ENCODE measurements at places on chromosomes 1 and 21.

GRCh38 chr1:246151796-246152434 lies 355.2 kb downstream of the SMYD3 start:
- H3K4me3 ChIP-seq = no peak overlapping the region
- no peak overlapping the region for H3K27ac ChIP-seq
- DNase-seq = no peak
- H3K4me1 ChIP-seq = peaks cover 1% of the 10 kb centered on the region

DNA sequence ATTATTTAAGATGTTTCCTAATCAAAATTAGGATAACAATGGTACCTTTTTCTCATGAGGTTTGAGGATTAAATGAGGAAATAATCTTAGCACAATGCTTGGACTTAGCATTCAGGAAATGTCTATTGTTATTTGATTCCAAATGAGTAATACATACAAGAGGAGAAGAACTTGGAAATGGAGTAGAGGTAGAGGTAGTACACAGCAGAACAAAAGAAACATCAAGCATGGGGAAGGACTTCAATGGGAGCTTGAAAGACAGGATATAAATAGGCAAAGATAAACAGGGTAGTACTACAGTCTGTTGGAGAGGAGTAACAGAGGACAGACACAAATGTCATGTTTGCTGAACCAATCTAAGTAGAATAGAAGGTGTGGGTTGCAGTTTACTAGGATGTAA lies 59.5 kb upstream of the RGS2 start:
- H3K27ac ChIP-seq = no peak overlapping the region
- H3K36me3 ChIP-seq = no peaks in the 10 kb centered on the region
- no peak overlapping the region for H3K4me3 ChIP-seq
- no peaks in the 10 kb centered on the region for H3K4me1 ChIP-seq
- DNase-seq = no peak
- H3K27me3 ChIP-seq = no peaks in the 10 kb centered on the region

GRCh38 chr1:119686661-119687060 lies 25.1 kb upstream of the PHGDH start:
- no peaks in the 10 kb centered on the region for H3K36me3 ChIP-seq

- H3K36me3 ChIP-seq = no peaks in the 10 kb centered on the region
- peaks cover 7% of the 10 kb centered on the region for H3K4me1 ChIP-seq
- H3K4me3 ChIP-seq = no peak overlapping the region
- H3K27me3 ChIP-seq = peaks cover 4% of the 10 kb centered on the region
These were observed 16.1 kb downstream of the CD101 start for GRCh38 chr1:117017648-117018047.

- H3K27me3 ChIP-seq = peaks cover 5% of the 10 kb centered on the region
- DNase-seq = peak; percentile 95
- peak within 1 kb of the TSS; percentile 92 for H3K4me3 ChIP-seq
- H3K4me1 ChIP-seq = peaks cover 20% of the 10 kb centered on the region
- peak within 1 kb of the TSS; percentile 99 for H3K27ac ChIP-seq
These were observed at the start of gene HP1BP3 for GRCh38 chr1:20787029-20787839. HP1BP3 (minus strand) TSS chr1:20787307; CDS start chr1:20780440, 6,867 bp downstream.

DNA sequence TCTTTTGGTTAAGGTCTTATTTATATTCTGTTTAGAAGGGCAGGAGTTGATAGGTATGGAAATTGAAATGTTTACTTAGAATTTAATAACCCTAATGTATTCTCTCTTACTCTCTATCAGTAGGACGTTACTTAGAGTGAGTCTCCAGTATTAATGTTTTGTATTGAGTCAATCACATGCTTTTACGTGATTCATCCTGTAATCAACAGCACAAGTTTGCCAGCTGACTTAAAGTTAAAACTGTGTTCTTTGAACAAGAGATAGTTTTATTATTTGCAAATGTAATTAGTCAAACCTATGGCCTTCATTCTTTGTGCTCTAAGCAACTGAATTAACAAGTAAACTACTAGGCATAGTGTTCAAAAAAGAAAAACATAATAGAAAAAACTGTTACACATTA lies 57.3 kb downstream of the PKN2 start:
- H3K27ac ChIP-seq = no peak overlapping the region
- no peak overlapping the region for H3K4me3 ChIP-seq
- H3K27me3 ChIP-seq = no peaks in the 10 kb centered on the region
- H3K36me3 ChIP-seq = peaks cover 28% of the 10 kb centered on the region

Data from activated naive CD8-positive, alpha-beta T cell treated with anti-CD3 and anti-CD28 coated beads, Interleukin-2, amount 10 ng/mL, durations not matched to agents 7 days and 5 days (primary cell).